Stimulated activated CD8-positive, alpha-beta memory T cell treated with anti-CD3 and anti-CD28 coated beads, Interleukin-12 subunit alpha, Interleukin-12 subunit beta, amount 100 ng/mL, for 4 hours (primary cell): ENCODE measurements at places on chromosomes 4 and X.

DNA sequence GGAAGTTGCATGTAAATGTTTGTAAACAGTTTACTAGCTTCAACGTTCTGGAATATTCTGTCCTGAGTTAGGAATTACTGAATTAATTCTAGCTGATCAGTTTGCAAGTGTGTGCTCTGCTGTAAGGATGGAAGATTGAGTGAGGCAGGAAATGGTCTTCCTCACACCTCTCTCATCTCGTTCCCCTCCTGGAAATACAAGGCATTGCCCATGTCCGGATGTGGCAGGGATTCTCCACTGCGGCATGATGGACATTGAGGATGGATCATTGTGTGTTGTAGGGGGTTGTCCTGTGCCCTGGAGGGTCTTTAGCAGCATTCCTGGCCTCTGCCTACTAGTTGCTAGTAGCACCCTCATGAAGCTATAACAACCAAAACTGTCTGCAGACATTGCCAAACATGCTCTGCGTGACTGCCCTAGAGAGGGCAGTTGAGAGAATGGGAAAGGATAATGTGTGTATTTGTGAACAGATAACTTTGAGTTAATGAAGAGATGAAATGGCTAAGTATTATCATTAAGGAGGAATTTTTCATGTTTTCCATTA is 12.6 kb downstream of the CA5B start:
- no peak for DNase-seq

- no peak for DNase-seq
These were observed 213.6 kb downstream of the CBLL2 start for GRCh38 chrX:22486296-22486695.

DNA sequence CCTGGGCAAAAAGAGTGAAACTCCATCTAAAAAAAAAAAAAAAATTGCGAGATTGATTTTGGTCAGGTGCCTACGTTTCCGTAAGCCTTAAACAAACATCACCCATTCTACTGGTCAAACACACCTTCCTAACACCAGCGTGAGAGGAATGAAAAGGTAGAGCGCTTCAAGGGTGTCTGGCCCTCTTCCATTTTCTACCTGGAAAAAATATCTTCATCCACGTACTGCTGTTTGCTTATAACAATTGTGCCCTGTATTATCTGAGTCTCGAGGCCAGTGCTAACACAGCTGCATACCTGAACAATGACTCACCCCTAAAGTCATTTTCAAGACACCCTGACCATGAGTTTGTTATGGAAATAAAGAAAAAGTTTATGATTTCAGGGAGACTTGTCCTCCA is 13.9 kb downstream of the TMSB4X start:
- DNase-seq = no peak

DNA sequence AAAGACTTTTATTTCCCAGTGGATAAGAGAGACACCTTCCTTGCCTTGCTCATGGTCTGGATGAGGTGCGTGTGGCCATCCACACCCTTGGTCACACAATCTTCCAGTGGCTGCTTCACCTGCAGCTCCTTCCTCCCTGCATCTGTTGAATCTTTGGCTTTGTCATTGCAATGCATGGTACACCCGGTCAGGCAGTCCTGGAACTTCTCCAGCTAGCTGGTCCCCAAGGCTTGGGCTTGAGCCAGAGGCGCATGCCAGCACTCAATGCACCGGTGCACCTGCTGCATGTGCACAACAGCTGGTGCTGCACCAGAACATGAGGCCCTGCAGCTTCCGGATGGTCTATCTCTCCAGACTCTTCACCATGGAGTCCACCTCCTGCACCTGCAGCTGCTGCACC is 31.7 kb downstream of the SCML1 start:
- no peak for DNase-seq

DNA sequence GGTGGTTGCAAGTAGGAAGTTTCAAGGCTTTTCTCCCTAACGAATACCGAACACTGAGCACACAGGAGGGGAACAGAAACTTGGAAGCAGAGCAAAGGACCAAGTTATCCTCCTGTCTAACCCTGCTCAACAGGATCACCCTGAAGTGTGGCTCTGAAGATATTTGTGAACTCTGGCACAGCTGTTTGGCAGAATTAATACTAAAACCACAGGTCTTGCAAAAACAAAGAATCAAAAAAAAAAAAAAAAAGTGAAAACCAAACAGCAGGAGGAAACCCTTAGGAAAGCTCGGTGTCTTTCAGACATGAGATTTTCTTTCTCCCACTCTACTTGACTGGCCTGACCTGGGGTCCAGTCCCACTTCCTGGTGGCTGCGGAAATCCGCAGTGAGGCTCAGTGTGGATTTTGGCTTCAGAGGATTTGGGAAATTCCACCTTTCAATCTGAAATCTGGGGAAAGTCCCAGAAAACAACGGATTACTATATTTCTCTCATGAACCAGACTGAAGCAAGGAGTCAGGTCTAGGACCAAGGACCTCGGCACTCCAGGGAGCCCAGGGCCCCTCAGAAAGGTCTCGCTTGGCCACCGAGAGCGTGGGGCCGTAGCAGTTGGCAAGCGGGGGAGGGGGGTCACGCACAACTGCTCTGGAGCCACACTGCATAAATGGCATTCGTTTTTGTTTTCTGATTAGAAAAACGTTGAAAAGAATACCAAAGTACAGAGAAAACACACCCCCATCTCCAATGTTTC is 867 bp downstream of the TIFA start:
- no peak for DNase-seq

GRCh38 chrX:352181-352580 is 33.6 kb upstream of the GTPBP6 start:
- DNase-seq = no peak

DNA sequence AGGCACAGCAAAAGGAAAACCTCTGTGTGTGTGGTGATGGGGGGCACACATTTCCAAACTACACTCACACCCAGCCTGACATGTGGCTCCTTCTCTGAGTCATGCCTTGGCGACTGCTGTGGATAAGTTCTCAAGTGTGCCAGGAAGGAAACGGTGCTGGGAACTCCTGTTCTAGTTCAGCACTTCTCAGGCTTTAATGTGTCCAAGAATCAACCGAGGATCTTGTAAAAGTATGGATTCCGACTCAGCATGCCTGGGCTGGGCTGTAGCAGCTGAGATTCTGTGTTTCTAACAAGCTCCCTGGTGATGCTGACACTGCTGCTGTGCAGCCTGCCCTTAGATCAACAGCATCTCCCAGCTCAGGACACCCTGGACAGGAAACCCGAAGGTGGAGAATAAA is 20.2 kb downstream of the CLNK start:
- no peak for DNase-seq

DNA sequence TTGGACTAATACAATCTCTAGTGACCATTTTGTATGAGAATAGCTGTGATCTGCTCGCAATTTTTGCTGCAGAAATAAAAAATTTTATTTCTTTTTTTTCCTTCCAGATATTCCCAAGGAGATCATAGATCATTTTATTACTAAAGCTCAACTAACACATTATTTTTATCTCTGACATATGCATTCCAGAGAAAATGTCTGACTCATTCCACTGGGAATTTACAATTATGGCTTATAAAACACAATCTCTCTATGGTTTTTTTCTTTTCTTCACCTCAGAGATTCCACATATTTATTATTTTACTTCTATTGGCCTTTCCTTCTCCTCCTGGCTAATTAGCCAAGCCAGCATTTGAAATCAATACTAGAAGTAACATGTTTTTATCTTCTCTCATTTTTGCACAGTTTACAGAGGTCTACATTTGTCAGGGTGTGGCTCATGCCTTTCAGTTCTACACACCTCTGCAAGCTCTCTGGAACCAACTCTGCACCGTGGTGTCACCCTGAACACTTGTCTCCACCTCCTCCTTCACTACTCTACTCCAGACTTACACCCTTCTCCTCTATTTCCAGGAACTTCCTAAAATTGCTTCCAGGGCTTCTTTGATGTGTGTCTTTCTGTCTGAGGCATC is 59.8 kb upstream of the GPM6A start:
- no peak for DNase-seq

DNA sequence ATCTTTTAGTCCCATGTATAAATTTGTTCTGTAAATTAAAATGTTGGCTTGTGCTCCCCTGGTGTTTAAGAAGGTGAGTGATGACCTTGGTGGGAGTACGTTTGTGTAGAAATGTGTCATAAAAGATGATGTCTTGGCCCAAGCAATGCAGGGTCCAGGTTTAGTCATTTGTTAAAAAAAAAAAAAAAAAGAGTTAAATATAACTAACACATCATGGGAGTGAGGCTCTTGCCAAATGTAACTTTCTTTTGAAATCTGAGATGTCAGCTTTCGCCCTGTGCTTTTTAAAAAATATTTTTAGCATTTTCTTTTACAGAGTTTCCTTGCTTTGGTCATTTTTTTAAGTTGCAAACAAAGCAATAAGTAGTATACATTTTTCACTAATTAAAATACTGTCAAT is 135.6 kb downstream of the FBXO8 start:
- DNase-seq = no peak

DNA sequence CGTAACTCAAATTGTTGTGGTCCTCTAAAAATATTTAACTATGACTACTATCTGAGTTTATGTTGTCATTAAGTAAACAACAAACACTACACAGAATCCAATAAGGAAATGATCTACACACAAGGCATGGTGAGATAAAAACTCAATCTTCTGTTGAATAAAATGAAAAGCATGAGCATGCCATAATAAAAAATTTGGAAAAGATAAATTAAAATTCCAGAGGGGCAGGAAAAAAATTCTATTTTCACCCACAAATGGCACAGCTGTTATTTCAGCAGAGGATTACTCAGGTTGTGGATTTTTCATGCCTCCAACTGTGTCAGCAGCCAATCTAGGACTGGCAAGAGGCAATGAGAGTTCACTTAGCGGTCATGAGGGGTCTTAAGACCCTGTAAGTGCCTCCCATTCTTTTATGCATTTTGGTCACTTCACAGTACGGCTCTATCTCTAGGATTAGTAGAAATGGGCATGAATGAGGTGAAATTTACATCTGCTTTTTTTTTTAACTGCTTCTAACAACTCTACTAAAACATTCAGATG is 639.8 kb upstream of the DIPK2B start:
- DNase-seq = no peak

GRCh38 chr4:138609943-138610350 is 367.8 kb upstream of the SLC7A11 start:
- no peak for DNase-seq

GRCh38 chr4:10045481-10045880 is 24.2 kb upstream of the SLC2A9 start:
- DNase-seq = no peak

GRCh38 chr4:67558493-67558892 is at the start of gene STAP1:
TSS of gene STAP1 (plus strand) at chr4:67558727. CDS start at chr4:67558810, 83 bp downstream.
- DNase-seq = no peak

DNA sequence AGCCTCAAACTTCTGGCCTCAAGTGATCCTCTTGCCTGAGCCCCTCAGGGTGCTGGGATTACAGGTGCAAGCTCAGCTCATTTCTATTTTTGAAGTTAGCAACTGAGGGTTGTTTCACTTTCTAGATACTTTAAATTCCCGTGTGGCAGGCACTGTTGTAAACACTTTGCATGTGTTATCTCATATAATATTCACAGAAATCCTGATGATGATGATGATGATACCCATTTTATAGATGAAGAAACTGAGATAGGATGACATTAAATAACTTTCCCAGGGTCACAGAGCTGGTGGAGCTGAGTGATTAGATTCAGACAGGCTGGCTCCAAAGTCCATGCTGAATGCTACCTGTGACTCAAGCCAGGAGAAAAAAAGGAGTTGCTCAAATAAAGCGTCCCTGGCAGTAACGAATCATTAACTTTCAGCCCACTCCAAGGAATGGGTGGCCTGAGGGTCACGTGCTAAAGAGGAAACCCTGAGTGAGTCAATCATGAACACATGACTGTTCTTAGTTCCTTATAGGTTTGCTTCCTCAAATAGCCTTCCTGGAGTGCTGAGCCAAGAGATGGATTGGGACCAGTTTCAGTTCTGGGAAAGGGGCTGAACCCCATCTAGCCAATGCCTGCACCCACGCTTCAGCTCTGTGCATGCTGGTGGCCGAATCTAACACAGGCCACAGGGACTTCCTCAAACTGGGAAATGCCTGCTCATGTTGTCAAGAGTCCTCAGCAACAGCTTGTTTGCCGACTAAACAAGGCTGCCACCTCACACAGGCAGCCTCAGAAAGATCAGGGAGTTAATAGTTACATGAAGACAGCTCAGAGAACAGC is 52.8 kb downstream of the RBM47 start:
- peak; percentile 1 for DNase-seq

DNA sequence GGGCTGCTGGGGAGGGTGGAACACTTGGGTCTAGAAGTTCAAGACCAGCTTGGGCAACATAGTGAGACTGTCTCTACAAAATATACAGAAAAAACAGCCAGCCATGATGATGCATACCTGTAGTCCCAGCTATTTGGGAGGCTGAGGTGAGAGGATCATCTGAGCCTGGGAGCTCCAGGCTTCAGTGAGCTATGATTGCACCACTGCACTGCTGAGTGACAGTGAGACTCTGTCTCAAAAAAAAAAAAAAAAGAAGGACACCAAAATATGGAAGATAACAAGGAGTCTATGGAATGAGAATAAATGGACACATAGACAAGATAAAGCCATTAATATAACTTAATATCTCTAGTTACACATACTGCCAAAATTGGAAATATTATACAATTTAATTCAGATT is 62.7 kb upstream of the IL15 start:
- no peak for DNase-seq

GRCh38 chr4:174286870-174287269 is 3.2 kb downstream of the CEP44 start:
- no peak for DNase-seq

- no peak for DNase-seq
These were observed 145.6 kb downstream of the INPP4B start for GRCh38 chr4:142700531-142700930.

- DNase-seq = no peak
These were observed 662.5 kb downstream of the RAPGEF2 start for GRCh38 chr4:159765382-159765781.

DNA sequence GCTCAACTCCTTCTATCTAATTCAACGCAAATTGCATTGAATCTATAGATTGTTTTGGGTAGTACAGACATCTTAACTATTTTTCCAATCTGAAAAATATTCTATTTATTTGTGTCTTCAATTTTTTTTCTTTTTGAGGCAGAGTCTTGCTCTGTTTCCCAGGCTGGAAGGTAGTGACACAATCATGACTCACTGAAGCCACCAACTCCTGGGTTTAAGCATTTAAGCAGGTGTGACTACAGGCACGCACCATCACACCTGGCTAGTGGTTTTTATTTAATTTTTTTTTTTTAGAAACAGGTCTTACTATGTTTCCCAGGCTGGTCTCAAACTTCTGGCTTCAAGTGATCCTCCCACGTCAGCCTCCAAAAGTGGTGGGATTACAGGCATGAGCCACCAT is 98.3 kb downstream of the GK start:
- DNase-seq = no peak

DNA sequence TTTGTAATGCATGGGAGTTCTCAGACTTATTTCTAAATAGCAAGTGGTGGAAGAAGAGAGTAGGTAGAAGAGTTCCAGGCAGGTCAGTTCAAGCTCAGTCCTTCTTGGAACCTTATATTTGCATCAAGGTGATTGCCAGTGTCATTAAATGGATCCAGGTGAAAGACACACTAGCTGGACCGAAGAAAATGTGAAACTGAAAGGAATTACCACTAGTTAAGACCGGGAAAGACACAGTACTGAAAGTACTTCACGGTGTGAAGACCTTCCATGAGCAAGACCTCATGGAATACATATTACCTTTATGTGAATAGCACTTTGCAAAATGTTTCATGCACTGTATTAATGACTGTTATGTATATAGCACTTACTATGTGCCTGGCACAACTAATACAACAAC is 19.1 kb downstream of the TMEM150C start:
- DNase-seq = no peak

- no peak for DNase-seq
These were observed 765.5 kb upstream of the HTR2C start for GRCh38 chrX:113818346-113818745.

GRCh38 chr4:26141911-26142638 is 178.7 kb upstream of the RBPJ start:
- DNase-seq = no peak
